ENCODE measurements at places on chromosomes 12 and 14.
A peak's percentile ranks its signal among the peaks of the same experiment; 100 is the strongest.

- no peak for DNase-seq
Observed at GRCh38 chr14:95095996-95096395, 61.3 kb downstream of the DICER1 start.

GRCh38 chr12:120231316-120232011 is 30.6 kb upstream of the RPLP0 start:
- peak; percentile 70 for DNase-seq

GRCh38 chr12:15322164-15323061 is at the start of gene PTPRO:
Gene PTPRO, plus strand, starts transcription at chr12:15322508.
- no peak for DNase-seq

DNA sequence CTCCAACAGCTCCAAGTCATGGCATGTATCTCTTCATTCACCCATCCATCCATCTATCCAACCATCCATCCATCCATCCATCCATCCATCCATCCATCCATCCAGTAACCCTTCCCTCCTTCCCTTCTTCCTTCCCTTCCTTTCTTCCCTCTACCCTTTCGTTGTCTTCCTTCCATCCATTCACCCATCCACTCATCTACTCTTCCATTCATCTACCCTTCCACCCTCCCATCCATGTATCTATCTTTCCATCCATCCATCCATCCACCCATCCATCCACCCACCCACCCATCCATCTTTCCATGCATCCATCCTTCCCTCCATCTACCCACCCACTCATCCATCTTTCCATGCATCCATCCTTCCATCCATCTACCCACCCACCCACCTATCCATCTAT is 53.2 kb upstream of the FBXO21 start:
- no peak for DNase-seq

DNA sequence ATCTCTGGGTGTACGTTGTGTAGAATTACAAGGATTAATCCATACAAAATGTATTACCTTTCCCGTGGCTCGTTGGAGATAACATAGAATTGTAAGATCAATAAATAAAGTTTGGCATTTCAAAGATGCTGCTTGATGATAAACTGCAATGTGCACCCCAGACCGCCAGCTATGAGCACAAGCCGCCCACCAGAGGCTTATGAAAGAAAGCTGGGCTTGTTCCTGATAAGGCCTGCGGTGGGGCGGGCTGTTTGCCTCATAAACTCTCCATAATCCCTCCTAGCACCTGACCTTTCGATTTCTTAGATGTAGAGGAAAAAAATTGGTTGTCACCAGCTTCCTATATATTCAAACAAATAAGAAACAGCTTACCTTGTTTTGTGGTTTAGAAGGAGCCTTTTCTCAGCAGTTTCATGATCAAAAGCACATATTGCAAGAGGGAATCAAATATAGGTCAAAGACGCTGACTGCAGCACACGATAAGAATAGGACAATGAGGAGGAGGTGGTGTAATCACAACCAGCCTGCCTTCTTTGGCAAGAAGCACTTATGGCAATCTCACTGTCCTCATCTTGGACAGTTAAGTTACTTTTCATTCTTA is 293.6 kb downstream of the RMST start:
- no peak for DNase-seq

- no peak for DNase-seq
Observed at GRCh38 chr14:64421166-64421565, 33.0 kb downstream of the MTHFD1 start.

DNA sequence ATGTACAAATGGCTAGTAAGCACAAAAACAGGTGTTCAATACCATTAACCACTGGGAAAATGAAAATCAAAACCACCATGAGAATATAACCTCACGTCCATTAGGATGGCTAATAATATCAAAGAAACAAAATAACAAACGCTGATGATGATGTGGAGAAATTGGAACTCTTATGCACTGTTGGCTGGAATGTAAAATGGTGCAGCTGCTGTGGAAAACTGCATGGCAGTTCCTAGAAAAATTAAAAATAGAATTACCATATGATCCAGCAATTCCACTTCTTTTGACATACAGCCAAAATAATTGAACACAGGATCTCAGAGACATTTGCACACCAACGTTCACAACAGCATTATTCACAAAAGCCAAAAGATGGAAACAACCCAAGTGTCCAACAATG is 51.5 kb downstream of the TMPRSS12 start:
- no peak for DNase-seq

- no peak for DNase-seq
Observed at GRCh38 chr12:93743229-93743998, 66.2 kb downstream of the CRADD start.

DNA sequence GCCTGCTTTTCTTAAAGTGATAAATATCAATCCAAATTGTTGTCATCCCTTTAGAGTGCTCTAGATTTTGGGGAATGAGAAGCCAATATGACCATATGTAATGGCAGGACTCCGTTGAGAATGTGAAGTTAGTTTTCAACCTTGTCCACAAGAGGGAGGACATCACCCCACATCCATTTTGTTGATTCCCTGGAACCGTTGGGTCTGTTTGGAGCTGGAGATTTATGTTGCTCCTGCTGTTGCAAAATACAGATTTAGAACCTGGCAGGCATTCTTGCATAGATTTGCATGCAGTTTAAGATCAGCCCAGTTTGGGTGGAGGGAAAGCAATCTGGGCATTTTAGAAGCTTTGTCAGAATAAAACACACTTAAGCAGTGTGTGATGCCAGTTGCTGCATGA is 620.1 kb downstream of the NRXN3 start:
- DNase-seq = no peak

DNA sequence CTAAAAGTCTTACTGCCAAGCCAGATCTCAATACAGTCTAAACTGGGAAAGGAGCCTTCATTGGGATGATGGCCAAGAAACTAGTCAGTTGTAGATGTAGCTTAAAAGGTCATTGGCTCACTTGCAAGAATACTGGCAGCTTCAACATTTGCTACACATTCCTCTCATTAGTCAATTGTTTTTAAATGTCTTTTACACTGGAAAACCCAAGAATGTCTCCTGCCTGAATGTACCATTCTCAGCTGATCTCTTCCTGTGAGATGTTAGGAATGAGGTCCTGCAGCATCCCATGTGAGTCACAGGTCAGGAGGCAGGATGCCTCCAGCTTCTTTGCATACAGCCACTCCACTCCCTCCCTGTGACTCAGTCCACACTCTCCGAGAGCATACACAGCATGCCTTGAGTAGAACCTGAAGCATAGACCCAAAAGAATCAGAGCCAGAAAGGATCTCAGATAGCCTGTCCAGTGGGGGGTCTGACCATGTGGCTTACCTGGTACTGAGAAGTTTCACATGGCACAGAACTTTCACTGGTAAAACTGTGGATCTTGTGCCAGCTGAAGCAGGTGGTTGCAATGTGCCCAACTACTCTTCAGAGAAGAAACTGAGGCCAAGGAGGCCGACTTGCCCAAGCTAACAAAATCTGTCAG is 56.0 kb upstream of the HECTD1 start:
- no peak for DNase-seq

DNA sequence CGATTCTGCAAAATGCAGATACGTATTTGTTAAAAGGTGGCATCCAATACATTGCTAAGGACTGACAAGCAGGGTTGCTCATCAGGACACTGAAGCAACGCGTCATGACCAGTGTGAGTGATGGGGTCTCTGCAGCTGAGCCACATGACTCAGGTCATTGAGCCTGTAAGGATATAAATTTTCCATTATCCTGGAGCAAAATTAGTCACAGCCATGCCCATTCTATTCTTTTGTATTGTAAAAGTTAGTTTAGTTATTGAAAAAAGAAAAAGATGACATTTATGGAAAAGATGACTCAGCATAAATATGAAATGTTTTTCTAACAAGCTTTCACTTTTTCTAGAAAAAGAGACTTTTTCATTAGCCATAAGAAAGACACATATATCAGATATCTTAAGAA is 268.0 kb upstream of the TMEM132C start:
- DNase-seq = no peak

GRCh38 chr14:76830556-76830955 is 4.3 kb downstream of the LRRC74A start:
- no peak for DNase-seq

- no peak for DNase-seq
Observed at GRCh38 chr14:92247341-92247740, 75.6 kb upstream of the SLC24A4 start.

DNA sequence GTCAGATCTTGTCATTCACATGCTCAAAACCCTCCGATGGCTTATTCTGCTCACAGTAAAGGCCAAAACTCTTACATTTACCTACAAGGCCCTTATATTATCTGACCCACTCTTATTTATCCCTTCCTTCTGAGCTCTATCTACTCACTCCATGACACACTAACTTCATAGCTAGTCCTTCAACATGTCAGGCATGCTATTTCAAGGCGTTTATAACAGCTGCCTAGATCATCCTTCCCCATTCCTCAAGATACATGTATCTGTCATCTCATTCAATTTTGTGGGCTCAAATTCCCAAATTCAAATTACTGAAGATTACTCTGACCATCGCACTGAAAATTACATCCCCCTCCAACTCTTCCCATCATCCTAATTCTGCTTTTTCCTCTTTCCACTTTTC is 6.9 kb downstream of the MIS18BP1 start:
- no peak for DNase-seq

GRCh38 chr12:128450810-128451209 is 183.8 kb downstream of the TMEM132C start:
- DNase-seq = no peak

DNA sequence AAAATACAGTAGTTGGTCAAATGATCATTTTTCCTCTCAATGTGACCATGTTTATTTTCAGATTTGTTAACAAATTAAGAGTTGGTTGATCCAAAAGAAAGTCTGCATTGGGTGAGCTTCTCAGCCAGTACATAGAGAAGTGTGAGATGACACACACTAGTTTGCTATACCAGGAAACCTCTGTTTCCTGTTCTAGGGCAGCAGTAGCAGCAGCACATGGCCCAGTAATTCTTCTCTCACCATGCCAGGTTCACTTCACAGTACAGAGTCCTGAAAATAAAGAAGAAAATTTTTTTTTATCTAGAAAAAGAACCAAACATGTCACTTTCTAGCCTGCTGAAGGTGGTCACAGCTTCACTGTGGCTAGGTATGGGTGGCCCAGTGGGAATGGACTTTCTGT is 250.2 kb upstream of the OR4E1 start:
- no peak for DNase-seq

Data from activated CD4-positive, alpha-beta T cell treated with anti-CD3 and anti-CD28 coated beads for 24 hours (primary cell).